ENCODE measurements at places on chromosomes 16 and 17.

- DNase-seq, result peak; percentile 84
These were observed 73.3 kb downstream of the ABCC12 start for GRCh38 chr16:48082516-48082915.

GRCh38 chr16:54505549-54506213, 219.1 kb upstream of the IRX3 start:
- no peak for DNase-seq

DNA sequence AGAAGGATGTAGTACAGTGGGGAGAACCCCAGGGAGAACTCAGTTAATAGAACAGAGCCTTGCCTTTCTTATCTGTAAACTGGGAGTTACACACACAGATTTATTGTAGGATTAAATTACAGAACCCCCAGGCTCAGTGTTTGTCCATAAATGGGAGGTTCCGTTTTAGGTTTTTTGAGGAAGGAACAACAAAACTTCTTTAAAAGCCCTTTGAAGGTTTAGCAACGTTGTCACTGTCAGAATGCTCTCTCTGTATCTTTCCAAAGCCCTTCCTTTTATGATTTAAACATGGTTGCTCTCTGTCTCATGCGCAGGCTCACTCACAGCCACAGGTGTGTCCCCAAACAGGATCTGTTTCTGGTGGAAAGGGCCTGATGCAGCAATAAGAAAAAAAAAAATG, 9.4 kb upstream of the GNA13 start:
- no peak for DNase-seq

GRCh38 chr17:11909348-11909747, 87.9 kb downstream of the ZNF18 start:
- no peak for DNase-seq

DNA sequence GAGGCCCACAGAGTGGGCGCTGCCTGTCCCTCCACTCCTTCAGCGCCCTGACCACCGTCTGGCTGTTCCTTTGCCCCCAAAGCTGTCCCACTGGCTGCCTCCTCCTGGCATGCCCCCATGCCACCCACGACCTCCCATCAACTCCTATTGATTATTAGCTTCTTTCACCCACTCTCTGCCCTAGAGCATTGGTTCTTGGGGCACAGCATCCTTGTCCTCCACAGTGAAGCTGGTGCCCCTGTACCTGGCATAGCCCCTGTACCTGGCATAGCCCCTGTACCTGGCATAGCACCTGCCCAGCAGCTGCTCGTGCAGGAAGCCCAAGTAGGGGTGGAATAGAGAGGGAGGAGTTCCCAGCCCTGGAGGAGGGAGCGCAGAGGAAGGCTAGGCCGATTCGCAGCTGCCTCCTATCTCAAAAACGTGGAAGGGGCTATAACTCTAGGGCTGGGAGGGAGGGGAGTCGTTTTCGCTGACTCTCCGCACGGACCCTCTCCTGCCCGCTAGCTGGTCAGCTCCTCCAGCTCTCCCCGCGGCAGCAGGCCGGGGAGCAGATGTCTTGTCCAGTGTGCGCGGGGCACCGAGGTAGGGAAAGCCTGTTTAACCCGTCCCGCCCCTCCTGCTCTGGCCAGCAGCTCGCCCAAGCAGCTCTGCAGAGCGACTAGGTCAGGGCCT, 5.7 kb upstream of the ACTG1 start:
- no peak for DNase-seq

GRCh38 chr17:65173284-65173793, 36.2 kb downstream of the RGS9 start:
- peak; percentile 29 for DNase-seq

- DNase-seq, result no peak
These were observed 393 bp downstream of the SERPINF2 start for GRCh38 chr17:1743088-1743439.

GRCh38 chr17:49343273-49343672, 18.8 kb downstream of the ZNF652 start:
- DNase-seq, result peak; percentile 55

DNA sequence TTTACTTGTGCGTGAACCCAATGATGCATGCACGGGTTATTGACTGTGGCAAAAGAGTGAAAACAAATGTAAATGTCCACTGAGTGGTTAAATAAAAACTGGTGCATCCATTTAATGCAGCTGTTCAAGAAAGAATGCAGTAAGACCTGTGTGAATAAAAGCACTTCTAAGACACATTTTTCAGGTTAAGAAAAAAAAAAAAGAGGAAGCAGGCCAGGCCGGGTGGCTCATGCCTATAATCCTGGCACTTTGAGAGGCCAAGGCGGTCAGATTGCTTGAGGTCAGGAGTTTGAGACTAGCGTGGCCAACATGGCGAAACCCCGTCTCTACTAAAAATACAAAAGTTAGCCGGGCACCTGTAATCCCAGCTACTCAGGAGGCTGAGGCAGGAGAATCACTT, 11.8 kb downstream of the CNGB1 start:
- DNase-seq, result no peak

- DNase-seq, result no peak
These were observed 31.0 kb downstream of the SRCIN1 start for GRCh38 chr17:38574712-38575111.

DNA sequence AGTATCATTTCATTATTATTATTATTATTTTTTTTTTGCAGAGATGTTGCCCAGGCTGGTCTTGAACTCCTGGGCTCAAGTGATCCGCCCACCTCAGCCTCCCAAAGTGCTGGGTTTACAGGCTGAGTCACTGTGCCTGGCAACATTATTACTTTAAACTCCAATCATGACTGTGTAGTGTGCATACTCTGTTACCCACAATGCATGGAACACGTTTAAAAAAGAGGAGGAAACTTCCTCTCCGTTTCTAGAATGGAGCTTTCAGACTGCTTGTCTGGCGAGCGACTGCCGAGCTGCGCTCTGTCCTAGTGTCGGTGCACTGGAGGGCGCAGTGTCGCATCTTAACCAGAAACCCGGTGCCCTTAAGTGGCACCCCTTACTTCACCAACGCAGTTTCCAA, 22.1 kb upstream of the FASN start:
- DNase-seq, result peak; percentile 38

DNA sequence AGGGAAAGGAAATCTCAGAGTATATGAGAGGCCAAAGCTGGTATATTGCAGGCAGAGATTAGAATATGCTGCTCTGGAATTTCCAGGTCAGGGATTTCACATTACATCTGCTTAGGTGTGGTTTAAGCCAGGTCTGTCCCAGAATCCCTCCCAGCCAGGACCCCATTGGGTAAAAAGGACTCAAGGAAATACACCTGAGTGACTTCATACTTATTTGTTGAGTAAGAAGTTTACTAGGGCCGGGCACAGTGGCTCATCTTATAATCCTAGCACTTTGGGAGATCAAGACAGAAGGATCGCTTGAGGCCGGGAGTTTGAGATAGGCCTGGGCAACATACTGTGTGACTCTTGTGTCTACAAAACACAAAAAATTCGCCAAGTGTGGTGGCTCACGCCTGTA, 7.2 kb downstream of the PIPOX start:
- DNase-seq, result no peak

- DNase-seq, result no peak
These were observed 11.8 kb upstream of the STAC2 start for GRCh38 chr17:39237586-39237985.

All from AG10803 (cell line).